ENCODE measurements at places on chromosomes 5 and 9. TPM values are rescaled to one million over a fixed set of nuclear protein-coding genes. Genes with fewer than 3 reads are reported as not detected.

KIF20A gene
- polyA plus RNA-seq, result 54.5 TPM

DNA sequence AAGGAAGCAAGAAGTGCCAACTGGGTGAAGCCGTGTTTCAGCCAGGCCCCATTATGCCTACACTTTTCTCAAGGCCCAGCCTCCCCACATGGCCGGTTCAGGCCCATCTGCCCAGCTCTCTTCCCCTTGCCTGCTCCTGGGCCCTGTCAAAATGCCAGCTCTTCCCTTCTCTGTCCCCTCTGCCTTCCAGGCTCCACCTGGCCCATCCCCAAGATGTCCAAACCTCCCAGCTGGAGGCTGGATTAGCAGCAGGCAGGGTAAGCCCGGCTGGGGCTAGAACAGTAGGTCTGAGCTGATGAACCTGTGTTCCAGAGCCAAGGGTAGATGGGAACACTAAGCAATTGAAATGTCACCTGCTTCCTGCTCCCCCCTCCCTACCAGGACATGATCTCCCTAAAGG is 64.1 kb upstream of the HSPA9 start:
- DNase-seq, result no peak

DNA sequence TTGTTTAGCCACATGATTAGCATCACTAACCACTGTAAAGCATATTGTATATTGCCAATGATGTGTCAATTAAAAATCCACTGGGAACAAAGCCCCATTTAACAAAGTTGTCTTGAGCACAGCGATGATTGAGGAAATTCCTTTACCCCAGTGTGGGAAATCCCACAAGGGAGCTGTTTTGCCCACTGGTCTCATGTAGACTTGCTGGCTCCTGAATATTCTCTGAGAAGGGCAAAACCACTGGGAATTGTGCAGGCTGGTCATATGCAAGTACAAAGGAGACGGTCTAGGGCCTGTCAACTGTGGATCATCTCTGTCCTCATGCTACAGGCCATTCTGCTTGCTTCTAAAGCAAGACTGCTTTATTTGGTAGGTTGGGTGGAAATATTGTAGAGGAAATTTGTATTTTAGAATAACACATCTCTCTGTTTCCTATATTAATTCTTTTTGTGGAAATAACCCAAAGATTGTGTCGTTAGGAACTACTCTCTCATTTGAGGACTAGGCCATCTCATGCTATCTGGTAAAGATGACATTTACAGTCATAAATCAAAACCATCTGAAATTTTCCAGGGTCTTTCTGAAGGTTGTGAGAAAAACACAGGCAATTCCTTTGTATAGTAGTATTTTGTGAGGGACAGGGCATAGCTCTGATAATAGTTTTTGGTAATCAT is 60.2 kb downstream of the PARP8 start:
- DNase-seq, result no peak

DNA sequence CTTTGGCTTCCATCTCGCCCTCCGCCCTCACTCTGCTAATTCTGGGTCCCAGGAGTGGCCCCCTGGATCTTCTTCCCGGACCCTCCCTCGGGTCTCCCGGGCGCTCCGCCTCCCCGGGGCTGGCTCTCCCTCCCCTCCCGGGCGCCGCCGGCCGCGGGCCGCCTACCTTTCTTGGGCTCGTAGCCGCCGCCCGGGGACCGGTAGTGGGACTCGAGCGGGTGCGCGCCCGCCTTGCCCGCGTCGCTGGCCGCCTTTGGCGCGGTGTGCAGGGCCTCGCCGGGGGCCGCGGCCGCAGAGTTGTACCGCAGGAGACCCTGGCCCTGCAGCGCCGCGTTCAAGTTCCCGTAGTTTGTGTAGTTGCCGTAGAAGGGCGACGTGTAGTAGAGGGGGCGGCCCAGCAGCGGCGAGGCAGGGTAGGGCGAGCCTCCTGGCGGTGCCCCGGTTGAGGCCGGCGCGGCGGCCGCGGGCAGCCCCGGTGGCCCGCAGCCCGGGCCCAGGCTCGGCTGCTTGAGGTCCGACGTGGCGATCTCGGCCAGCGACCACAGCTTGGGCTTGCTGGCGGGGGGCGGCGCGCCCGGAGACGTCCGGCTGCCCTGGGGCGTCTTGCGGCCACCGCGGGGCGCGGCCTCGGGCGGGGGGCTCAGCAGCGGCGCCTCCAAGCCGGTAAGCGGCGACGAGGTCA is 3.2 kb downstream of the IRX2 start:
- DNase-seq, result no peak

DNA sequence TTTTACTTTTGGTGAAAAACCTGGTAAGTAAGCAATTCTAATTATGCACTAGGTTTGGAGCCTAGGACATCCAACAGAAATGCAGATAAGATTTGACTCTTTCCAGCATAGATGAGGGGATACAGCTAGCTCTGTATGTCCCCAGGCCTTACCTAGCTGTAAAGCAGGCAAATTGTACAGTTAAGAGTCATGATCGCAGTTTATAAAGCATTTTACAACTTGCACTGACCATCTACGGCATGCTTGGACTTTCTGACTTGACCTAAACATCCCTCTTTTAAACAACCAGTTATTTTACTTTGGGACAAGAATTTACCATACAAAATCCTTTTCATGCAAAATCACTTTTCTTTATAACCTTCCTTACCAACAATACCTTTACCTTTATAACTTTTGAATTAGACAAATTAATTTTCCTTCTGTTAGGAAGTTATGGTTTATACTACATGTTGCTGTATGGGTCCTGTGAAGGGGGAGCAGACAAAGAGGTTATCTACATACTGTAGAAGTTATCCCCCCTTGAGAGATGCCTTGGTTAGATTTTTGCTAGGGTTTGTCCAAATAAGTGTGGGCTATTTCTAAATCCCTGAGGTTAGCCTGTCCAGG is 36.8 kb downstream of the FGD3 start:
- DNase-seq, result no peak

DNA sequence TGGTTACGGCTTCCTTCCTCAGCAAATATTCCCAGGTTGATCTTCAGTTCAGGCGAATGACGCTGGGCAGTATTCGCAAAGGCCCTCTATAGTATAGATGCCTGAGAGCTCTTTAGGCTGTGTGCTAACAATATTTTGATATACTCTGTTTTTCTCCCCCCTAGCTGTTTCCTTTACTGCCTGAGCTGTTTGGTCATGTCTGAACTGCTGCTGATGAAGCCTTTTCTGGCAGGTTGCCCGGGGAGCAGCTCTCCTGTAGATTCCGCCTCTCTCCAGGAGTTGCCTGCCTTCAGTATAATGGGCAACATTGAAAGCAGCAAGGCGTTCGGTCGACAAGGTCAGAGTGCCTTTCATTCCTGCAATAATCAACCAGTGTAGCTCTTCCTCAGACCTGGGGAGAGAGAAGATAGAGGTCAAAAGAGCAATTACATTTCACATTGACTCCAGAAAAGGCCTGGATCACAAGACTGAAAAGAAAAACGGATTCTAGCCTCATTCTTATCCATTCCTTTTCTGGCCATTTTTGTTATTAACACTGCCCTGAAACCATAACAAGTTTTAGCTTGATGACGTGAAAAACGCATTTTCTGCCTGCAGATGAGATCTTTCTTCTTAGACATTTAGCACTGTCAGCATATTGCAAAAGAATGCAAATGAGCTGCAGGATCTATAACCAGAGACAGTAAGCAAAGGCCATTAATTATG is 60.1 kb upstream of the ZNF608 start:
- no peak for DNase-seq

Measured in BJ (cell line).